ENCODE measurements at places on chromosomes 12 and 14. TPM values are rescaled to one million over a fixed set of nuclear protein-coding genes. Genes with fewer than 3 reads are reported as not detected.

DNA sequence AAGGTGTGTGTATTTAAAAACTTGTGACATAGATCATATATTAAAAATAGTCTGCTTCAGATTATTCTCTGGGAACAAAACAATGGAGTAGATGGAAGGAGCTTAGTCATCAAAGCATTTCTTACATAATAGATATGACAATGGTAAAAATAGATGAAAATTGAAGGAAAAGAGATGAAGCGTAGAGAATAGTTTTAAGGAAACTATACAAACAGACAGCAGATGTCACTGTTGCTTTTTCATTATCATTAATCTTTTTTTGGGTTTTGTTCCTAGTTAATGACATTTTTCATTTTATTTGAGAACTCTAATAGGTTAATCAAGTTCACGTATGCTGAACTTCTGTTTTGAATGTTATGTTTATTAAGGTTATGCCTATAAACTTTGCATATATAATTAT is 149.2 kb upstream of the FBXO33 start:
- no peaks in the 10 kb centered on the region for H3K36me3 ChIP-seq
- no peaks in the 10 kb centered on the region for H3K4me1 ChIP-seq
- H3K27me3 ChIP-seq = no peaks in the 10 kb centered on the region
- no peak for DNase-seq

- no peaks in the 10 kb centered on the region for H3K27me3 ChIP-seq
- H3K4me1 ChIP-seq = no peaks in the 10 kb centered on the region
- H3K27ac ChIP-seq = no peak overlapping the region
- DNase-seq = no peak
- no peaks in the 10 kb centered on the region for H3K36me3 ChIP-seq
Observed at GRCh38 chr12:80559766-80560165, 115.7 kb downstream of the PTPRQ start.

The PLEKHH1 gene
- 35.7 TPM for total RNA-seq

The AQP6 gene
- 0.21 TPM for total RNA-seq

The PGF gene
- total RNA-seq = 2.9 TPM

Data from neural crest cell (in vitro differentiated cells).